ENCODE measurements at places on chromosomes 7 and 10.

- DNase-seq, result no peak
Measured at GRCh38 chr10:95482501-95483233, 78.5 kb downstream of the SORBS1 start.

GRCh38 chr10:91891125-91892001 is 17.9 kb downstream of the FGFBP3 start:
- no peak for DNase-seq

DNA sequence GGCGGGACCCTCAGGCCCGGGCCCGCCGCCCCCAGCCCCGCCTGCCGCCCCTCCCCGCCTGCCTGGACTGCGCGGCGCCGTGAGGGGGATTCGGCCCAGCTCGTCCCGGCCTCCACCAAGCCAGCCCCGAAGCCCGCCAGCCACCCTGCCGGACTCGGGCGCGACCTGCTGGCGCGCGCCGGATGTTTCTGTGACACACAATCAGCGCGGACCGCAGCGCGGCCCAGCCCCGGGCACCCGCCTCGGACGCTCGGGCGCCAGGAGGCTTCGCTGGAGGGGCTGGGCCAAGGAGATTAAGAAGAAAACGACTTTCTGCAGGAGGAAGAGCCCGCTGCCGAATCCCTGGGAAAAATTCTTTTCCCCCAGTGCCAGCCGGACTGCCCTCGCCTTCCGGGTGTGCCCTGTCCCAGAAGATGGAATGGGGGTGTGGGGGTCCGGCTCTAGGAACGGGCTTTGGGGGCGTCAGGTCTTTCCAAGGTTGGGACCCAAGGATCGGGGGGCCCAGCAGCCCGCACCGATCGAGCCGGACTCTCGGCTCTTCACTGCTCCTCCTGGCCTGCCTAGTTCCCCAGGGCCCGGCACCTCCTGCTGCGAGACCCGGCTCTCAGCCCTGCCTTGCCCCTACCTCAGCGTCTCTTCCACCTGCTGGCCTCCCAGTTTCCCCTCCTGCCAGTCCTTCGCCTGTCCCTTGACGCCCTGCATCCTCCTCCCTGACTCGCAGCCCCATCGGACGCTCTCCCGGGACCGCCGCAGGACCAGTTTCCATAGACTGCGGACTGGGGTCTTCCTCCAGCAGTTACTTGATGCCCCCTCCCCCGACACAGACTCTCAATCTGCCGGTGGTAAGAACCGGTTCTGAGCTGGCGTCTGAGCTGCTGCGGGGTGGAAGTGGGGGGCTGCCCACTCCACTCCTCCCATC is 82.7 kb downstream of the PAX2 start:
- no peak for DNase-seq

- no peak for DNase-seq
Measured at GRCh38 chr10:36195364-36195763, 553.3 kb upstream of the FZD8 start.

GRCh38 chr10:70828923-70829322 is 13.2 kb downstream of the SGPL1 start:
- no peak for DNase-seq

DNA sequence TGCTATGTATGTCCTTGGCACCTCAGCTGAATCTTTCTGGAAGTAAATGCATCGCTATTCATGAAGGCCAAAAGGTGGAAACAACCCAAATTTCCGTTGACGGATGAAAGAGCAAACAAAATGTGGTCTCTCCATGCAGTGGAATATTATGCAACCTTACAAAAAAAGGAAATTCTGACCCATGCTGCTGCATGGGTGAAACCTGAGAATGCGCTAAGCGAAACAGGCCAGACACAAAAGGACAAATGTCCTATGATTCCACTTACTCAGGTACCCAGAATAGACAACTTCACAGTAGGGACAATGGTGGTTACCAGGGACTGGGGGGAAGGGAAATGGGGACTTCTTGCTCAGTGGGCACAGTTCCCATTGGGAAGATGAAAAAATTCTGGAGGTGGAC is 158.8 kb downstream of the CAMK1D start:
- DNase-seq, result no peak

- no peak for DNase-seq
Measured at GRCh38 chr10:73992899-73993788, 4.8 kb upstream of the VCL start.

DNA sequence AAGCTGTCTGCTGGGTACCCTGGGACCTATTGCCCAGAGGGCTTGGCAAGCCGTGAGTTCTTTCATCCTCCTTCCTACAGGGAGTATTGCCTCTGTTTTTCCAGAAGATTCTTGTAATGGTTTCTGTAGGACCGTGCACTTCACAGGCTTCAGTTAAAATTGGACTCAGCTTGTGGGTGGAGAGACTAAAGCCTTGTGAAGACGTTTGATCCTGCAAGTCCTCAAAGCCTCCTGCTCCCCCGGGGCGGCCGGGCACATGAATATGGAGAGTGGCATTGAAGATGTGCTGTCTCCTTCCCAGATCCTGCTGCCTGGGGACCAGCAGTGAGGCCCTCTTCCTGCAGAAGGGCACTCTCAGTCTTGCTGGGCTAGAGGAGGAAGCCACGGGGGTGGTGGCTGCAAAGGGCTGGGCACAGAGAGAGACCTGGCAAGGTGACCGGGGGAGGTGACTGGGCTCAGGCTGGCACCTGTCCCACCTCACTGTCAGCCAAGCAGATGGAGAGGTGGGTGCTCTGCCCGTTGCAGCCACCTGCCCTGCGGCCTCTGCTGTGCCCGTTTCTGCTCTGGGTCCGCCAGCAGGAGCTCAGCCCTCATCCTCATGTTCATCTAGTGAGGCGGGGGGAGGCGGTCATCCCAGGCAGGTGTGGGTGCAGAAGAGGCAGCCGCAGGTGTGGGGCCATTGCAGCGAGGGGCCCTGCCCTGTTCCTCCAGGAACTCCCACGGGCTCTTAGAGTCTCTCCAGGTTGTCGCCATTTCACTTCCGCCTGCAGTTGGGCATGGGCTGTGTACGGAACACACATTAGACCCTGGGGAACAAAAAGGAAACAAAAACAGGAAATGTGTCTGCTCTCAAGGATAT is 55.7 kb downstream of the TMEM209 start:
- DNase-seq, result no peak

- DNase-seq, result no peak
Measured at GRCh38 chr10:75110006-75110632, 1.3 kb upstream of the SAMD8 start.

- DNase-seq, result no peak
Measured at GRCh38 chr7:157684157-157684908, 347.5 kb downstream of the DNAJB6 start.

DNA sequence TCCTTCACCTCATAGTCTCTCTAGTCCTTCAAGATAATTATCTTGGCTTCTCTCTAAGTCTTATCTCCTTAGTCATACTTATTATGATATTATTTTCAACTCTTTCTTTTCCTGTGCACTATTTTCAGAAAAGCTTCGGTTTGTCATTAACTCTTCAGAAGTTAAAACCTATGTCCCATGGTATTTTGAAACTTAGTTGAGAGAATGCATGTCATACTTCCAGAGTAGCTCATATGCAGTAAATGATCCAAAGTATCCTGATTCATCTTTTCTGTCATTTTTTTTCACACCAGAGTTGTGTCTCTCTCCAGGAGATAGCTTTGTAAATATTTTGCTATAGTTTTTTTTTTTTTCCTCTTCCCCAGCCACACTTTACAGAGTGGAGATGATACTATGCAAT is 1008.6 kb downstream of the NRG3 start:
- DNase-seq, result no peak

DNA sequence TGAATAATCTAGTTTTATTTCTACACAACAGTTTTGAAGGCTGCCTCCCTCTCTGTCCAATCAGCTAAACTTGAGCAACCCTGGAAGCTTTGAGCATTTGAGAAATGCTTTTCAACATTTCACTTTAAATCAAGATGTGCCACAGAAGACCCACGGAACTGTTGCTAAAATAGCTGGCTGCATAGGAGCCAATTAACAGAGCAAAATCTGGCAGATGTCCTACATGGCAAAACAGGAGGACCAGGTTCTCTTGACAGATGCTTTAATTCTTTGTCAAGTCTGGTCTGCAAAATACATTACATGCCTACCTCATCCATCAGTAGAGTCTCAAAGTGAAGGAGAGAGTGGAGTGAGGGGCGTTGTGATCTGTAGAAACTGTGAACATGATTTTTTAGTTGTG is 185.9 kb downstream of the DPY19L1 start:
- no peak for DNase-seq

DNA sequence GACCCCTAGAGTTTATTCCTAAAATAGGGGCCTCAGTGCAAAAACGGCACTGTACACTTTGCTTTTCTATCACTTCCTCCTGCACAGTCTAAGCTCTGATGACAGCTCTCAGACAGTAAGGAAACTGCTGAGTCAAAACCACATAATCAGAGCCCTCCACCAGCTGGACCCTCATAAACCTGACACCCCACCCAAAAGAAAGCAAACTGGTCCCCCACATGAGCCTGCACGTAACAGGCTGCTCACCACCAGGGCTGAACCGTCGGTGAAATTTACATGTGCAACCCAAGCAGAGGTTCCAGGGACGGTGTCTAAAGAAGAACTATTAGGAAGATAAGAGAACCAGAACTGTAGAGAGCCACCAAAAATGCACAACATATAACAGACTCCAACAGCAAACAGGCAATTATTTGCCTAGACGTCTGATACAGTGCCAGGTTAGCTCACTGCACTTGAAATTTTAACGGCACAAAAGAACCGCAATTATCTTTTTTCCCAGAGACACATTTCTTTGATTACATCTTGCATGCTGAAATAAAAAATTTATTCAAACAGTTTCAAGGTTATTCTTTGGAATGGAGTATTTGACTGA is 19.6 kb downstream of the SGMS1 start:
- DNase-seq, result no peak

DNA sequence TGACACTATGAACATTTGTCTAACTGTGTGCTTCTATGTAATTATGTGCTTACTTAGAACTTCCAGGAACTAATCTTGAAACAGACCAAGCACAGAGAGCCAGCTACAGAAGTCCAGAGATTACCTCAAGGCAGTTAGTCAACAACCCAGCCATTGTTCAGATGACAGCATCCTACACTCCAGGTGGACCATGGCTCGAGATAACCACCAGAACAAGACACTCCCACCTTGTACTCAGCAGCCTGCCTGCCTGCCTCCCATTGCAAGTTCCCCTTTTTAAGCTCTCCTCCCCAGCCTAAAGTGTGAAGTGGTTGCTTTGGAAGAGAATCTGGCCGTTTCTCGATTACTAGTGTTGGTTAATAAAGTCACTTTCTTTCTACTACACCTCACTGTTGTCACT is 1080.6 kb upstream of the LRRN3 start:
- DNase-seq, result no peak

- no peak for DNase-seq
Measured at GRCh38 chr10:57905861-57906260, 361.8 kb downstream of the IPMK start.

DNA sequence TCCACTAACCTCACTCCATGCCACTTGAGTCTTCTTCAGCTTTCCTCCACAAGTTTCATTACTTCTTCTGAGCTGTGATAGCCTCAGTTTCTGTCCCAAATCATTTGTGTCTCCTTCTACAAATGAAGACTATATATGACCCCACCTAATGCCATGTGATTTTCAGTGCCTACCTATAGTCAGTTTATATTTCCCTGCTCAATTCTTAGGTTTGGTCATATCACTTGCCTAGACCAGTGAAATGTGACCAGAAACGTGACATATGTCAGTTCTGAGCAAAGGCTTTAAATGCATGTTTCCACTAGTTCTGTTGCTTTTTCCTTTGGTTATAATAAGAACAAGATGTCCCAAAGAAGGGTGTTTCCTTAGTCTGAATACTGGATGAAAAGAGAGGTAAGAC is 24.6 kb upstream of the REEP3 start:
- no peak for DNase-seq

- DNase-seq, result no peak
Measured at GRCh38 chr7:137328373-137329120, 15.0 kb downstream of the PTN start.

GRCh38 chr7:41956705-41957104 is 253.8 kb upstream of the INHBA start:
- DNase-seq, result no peak

GRCh38 chr10:63103971-63104409 is 29.1 kb upstream of the NRBF2 start:
- no peak for DNase-seq

- no peak for DNase-seq
Measured at GRCh38 chr7:137670222-137671064, 176.3 kb downstream of the DGKI start.

DNA sequence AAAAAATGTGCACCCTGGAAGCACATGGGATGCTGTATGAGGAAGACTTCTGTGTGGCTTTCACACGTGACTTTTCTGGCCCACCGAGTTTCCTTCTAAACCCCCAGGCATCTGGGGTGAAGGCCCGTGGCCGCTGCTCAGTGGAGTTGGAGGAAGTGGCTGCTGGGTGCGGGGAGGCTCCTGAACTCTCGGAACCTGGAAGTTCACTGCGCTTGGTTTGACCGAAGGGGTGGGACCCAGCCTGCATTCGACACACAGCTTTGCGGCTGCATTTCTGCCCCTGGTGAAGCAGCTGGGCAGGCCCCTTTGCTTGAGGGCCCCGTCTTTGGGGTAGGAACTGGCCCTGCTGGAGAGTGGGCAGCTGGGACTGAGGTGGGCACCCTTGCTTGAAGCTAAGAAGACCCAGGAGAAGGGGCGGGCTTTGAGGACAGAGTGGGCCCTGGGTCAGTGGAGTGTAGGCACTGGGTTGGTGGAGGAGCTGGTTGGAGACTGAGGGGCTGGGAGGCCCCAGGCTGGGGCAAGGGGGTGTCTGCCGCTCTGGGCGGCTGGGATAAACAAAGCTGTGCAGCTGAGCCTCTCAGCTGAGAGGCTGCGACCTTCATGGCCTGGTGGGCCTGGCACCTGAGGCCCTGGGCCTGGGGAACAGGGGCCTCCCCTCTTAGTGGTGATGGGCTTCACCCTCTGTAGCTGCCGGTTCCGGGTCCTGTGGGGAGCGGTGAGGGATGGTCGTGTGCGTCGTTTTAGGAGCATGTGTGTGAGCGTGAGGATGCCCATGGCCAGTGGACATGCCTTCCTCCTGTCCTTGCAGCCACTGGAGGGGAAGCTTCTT is 78.0 kb downstream of the INPP5A start:
- DNase-seq, result no peak

- DNase-seq, result no peak
Measured at GRCh38 chr7:131067220-131067619, 260.5 kb upstream of the MKLN1 start.

GRCh38 chr7:83798489-83798888 is 149.6 kb upstream of the SEMA3E start:
- no peak for DNase-seq

DNA sequence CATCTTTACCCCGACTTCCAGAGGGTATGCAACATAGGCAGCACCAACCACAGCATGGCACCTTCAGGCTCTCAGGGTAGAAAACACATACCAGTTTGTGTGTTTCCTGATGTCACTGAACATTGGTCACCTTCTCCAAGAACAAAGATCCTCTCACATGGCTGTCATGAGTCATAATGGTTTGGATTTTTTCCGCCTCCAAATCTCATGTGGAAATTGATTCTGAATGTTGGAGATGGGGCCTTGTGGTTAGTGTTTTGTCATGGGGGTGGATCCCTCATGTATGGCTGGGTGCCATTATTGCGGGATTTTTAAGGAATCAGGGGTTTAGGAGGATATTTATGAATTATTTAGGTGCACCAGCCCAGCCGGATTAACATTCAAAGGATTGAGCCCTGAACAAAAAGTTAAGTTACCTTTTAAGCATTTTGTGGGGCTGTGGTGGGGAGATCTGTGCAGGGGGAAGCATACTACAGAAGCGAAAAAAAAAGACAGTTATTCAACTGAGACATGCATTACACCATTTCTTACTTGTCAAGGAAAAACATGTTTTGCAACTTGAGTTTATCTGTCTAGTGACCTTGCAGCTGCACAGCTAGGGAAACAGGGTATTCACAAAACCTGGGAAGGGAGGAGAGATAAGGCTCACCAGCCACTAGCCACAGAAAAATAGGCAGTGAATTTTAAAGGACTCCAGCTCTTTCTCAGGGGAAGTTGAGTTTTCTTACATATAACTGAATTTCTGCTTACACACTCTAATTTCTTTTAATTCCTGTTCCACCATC is 774.1 kb upstream of the AUTS2 start:
- no peak for DNase-seq

Measured in NCI-H187 treated with DMSO at 0.1 percent for 48 hours (cell line).